ENCODE measurements at places on chromosomes 3 and 15.

DNA sequence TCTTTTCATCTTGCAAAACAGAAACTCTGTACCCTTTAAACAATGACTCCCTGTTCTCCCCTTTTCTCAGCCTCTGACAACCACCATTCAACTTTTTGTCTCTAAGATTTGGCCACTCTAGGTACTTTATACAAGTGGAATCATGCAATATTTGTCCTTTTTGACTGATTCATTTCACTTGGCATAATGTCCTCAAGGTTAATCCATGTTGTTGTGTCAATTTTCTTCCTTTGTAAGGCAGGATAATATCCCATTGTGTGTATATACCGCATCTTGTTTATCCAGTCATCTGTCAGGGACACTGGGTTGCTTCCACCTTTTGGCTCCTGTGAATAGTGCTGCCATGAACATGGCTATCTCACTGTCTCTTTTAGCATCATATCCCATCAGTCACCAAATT, 10.3 kb downstream of the USP13 start:
- DNase-seq, result no peak

GRCh38 chr3:182382112-182382857, 411.0 kb upstream of the ATP11B start:
- DNase-seq, result no peak

- peak; percentile 18 for DNase-seq
These were observed at the start of the genes CHDH and IL17RB for GRCh38 chr3:53846134-53846850. Gene CHDH, minus strand, starts transcription at chr3:53846419. Its CDS starts 22,411 bp downstream, at chr3:53824008. Gene IL17RB, plus strand, starts transcription at chr3:53846568. Its CDS starts 21 bp downstream, at chr3:53846589.

DNA sequence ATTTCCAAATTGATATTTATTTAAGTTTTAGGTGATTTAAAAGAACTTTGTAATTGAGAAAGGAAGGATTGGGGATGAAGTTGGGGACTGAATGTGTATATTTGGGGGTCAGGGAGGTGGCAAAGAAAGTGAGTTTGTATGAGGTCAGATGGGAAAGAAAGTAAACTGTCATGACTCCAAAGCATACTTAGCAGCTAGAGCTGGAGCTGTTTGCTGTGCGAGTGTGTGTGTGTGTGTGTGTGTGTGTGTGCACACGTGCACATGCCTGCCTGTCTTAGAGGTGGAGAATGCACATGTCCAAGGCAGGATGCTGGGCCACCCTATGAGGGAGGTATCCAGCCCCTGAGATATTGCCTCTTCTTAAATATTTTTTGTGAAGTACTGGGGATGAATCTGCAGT, 21.0 kb downstream of the BOC start:
- DNase-seq, result no peak

- DNase-seq, result no peak
These were observed 58.9 kb downstream of the TMEM108 start for GRCh38 chr3:133096900-133097613.

GRCh38 chr3:156826896-156827882, 1.0 kb downstream of the LEKR1 start:
- no peak for DNase-seq

DNA sequence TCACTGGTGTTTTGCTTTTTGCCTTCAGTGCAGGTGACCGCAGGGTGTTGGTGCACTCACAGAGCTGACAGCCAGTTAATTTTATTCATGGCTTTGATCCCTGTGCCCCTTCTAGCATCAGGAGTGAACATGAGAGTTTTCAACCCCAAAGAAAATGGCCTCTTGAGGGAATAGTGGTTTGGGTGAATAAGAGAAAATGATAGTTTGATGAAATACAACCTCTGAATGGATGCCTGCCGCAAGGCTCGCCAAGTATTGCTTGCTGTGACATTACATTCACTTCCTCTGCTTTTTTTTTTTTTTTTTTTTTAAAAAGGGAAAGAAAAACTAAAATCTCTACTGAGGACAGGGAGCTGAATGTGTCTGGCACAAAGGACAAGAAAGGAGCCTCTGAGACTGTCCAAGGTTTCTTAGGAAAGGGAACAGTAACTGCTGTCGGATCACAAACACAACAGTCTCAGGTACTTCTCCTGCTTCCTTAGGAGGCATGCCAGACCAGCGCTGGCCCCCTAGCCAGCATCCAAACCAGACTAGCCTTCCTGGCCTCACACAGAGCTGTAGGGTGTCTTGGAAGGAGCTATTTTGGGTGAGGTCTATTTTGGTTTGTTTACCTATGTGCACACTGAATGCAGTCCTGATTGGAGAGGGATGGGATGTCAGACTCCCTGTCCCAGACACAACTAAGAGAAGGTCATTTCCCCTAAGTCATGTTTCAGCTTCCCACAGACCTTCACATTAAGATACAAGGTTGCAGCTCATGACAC, 29.0 kb downstream of the CCDC80 start:
- DNase-seq, result no peak

- no peak for DNase-seq
These were observed 45.5 kb downstream of the TMOD3 start for GRCh38 chr15:51874751-51875644.

GRCh38 chr3:14439501-14440167, 37.2 kb downstream of the SLC6A6 start:
- no peak for DNase-seq

GRCh38 chr3:169969174-169970095, 2.8 kb downstream of the SEC62 start:
- no peak for DNase-seq

GRCh38 chr15:57865294-57865693, 158.8 kb downstream of the POLR2M start:
- no peak for DNase-seq

DNA sequence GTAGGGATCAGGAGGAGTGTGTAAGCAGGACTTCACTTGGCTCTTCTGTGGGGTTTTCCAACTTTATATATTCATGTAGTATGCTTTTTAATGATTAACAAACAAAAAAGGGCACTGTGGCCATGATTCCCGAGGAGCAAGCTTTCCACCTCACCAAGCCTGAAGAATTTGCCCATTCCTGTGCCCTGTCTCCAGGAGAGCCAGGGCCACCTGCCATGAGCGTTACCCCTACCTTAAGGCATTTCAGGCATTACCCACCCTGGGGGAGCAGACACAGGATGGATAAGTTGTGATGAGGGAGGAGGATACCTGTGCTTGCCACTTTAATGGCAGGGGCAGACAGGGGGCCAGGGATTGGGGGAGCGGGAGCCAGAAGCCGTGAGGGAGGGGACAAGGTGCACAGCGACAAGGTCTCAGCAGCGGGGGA, 3.0 kb downstream of the TRPM1 start:
- no peak for DNase-seq

GRCh38 chr3:152270937-152271336, 2.2 kb downstream of the MBNL1 start:
- no peak for DNase-seq

- DNase-seq, result no peak
These were observed 57.9 kb upstream of the SAMMSON start for GRCh38 chr3:69941439-69942176.

- DNase-seq, result no peak
These were observed 66.9 kb downstream of the RNF13 start for GRCh38 chr3:149879872-149880271.

DNA sequence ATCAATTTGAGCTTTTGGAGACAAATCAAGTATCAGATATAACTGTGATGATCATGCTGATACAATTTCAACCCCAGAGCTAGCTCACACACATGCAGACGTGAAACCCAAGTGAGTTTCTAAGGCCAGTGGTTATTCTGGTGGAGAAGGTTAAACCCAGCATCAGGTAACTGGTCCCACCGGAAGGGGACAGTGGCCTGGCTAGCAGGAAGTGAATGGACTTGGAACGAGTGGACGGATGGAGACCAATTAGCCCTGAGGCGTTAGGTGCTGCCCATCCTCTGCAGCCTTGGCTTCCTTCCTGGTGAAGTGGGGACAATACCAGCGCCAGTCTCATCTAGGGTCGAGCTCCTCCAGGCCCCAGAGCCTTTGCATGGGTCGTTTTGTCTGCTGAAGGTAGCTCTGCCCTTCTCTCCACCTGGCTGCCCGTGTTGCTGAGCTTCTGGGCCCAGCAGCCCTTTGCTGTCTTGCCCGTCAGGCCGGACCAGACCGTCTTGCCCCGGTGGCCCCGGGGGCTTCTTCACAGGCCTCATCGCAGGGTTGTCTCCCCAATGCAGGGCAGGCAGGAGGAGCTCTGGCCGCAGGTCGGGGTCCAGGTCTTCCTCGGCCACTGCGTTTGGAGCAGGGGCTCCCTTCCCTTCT, 915 bp upstream of the KCTD6 start:
- no peak for DNase-seq

GRCh38 chr3:12467746-12468145, 16.5 kb upstream of the TSEN2 start:
- no peak for DNase-seq

Data from T-helper 1 cell (primary cell).